Stimulated activated CD4-positive, alpha-beta T cell treated with anti-CD3 and anti-CD28 coated beads, Interleukin-12 subunit alpha, Interleukin-12 subunit beta, amount 100 ng/mL, for 4 hours (primary cell): ENCODE measurements at places on chromosomes 5 and 9.

GRCh38 chr5:53260446-53260845 is 150.9 kb upstream of the MOCS2 start:
- no peak for DNase-seq

DNA sequence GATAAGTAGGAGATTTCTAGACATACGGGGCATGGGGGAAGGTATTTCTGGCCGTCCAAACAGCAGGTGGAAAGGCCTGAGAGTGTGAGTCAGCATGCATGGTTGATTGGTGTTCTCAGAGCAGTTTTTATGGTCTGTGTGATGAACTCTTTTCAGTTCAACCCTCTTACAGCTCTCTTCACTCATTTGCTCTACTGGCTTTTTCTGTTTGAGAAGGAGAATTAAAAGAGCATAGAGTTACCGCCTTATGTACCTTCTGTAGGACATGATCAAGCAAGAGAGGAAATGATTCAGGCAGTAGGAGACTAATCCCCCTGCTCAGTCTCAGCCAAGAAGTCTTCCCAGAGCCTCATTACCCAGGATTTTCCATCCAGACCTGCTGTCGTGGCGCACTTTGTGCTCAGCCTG is 92.4 kb downstream of the PRDM6 start:
- no peak for DNase-seq

GRCh38 chr5:38069360-38069759 is 189.0 kb upstream of the EGFLAM start:
- DNase-seq = no peak

GRCh38 chr5:148759101-148759500 is 67.3 kb upstream of the ADRB2 start:
- no peak for DNase-seq

DNA sequence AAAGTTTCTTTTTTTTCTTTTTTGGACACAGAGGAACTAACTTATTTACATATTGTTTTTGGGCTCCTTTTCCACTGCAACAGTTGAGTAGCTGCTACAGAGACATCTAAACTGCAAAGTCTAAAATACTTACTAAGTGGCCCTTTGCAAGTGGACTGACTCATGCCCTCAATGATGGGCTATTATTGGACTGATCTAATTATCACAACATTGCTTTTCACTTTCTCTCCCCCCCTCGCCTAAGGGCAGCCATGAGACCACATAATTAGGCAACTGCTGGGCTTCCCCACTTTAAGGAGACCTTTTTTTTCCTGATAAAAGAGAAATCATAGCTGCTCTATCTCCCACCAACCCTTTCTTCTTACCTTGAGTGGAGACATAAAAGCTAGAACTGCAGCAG is 47.0 kb downstream of the PLK2 start:
- DNase-seq = no peak

GRCh38 chr9:93713716-93714115 is 137.3 kb downstream of the PHF2 start:
- DNase-seq = no peak

GRCh38 chr5:179314606-179315355 is 30.5 kb downstream of the ADAMTS2 start:
- DNase-seq = no peak

DNA sequence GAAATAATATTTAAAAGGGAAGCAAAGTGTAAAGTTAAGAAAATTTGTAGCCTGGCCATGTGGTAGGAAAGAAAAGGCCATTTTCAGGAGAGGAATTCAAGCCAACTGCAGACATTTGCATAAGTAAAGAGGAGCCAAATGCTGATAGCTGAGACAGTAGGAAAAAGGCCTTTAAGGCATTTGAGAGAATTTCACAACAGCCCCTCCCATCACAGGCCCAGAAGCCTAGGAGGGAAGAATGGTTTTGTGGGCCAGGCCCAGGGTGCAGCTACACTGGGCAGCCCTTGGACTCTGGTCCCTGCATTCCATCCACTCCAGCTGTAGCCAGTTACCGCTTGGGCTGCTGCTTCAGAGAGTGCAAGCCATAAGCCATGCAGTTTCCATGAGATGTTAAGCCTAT is 1556.8 kb downstream of the EFNA5 start:
- no peak for DNase-seq

GRCh38 chr9:10703139-10703538 is 90.3 kb upstream of the PTPRD start:
- DNase-seq = no peak

DNA sequence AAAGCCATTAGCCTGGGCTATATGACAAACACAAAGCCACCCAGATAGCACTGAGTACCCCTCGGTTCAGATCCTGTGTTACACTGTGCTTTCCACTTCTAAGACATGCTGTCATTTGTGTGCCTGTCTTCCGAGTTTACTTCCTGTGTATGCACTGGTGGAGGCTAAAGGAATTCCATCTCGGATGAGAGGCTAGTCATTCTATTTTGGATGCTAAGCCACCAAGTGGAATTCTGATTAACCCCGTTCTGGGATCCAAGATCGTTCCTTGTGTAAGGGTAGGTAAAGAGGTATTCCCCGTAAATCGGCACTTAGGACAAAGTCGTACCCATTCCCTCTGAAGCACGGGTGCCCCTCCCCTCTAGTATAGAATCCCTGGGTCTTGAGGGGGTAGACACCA is 8.7 kb downstream of the PROP1 start:
- DNase-seq = no peak

GRCh38 chr5:175682664-175683063 is 24.8 kb downstream of the HRH2 start:
- DNase-seq = no peak

DNA sequence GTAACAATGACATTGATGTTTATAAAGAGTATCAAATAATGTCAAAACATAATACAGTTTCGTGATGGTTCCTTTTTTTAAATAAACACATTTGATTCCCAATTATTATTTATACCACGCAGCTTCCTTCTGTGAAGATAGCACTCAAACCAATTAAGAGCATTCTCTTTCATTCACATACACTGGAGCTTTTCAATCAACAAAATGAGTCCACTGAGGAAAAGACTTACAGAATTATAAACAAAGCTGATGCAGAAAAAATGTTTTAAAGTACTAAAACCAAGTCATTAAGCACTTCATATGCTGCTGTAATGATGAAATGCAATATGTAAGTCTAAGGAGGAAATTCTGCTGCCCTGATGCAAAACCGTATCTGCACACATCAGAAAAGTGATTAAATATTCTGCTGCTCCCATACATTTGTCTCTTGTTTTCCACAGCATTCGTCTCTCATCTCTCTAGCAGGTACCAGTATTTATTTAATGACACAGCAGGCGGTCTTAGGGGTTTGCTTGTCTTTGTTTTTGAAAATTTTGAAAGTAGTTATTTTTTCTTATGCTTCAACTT is 147.1 kb downstream of the CDH10 start:
- no peak for DNase-seq

DNA sequence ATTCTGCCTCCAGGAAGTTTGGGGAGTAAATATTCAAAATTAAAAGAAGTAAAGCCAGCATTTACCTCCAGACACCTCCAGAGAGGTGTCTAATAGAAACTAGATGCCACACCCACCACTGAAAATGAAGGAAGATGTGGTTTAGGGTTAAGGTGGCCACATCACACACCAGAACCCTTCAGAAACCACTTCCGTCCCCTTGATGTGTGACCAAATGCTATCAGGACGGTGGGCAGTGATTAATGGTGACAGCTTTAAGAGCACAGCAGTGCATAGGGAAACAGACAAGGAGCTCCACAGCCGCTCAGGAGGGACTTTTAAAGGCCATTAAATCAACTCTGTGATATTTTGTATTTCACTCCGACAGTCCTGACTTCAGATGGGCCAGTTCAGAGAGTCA is 295.2 kb downstream of the BRINP1 start:
- no peak for DNase-seq

- no peak for DNase-seq
Measured at GRCh38 chr5:2262620-2263019, 379.9 kb upstream of the IRX4 start.

DNA sequence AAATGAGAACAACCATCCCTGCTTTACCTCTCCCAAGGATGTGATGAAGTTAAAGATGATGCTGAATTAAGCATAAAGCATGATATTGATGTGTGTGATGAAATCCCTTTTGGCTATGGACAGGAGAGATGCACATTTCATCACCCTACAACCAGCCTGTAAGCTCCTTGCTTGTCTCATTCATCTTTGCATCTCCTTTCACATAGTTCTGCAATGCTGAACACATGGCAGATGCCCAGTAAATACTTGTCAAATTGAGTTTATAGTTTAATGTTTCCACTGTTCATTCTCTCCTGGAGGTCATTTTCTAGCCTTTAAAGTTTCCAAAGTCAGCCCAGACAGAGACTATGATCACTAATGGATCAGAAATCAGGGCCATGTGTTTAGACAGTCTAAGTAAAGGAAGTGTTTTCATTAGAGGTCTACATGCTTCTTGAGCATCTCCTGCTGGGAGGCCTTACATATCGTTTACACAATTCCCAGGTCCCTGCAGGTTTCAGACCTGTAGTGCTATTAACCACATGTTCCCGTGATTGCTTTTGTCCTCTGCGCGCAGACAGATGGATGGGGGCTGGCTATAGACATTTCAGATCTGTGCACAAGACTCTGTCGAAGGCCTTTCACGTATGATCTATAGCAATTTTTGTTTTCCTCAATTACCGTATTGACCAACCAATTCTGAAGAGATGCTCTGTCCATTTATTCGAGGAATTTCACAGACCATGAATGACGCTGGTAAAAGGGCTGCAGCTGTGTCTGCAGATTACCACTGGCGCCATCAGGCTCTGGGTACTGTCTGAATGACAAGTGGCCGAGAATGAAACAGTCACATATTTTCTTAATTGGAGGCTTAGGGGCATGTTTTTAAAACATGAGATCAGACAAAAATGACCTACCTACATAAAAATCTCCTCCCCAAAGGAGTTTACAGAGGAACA is 49.0 kb upstream of the CKMT2 start:
- no peak for DNase-seq

DNA sequence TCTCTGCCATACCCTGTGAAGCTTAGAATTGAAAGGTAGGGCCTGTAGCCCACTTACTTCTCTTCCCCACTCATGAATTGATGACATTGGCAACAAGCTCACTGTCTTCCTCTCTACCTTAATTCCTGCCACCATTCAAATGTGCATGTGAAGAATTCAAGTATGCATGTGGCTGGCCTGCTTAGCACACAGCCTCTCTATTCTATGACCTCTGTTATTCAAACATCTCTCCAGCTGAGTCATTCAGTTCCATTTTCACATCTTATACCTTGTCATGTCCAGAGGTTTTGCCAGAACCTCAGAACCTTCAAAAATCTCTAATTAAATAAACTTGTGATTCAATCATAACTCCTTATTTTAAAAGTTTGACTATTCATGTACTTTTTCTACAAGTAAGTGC is 114.7 kb upstream of the MAN2A1 start:
- no peak for DNase-seq

DNA sequence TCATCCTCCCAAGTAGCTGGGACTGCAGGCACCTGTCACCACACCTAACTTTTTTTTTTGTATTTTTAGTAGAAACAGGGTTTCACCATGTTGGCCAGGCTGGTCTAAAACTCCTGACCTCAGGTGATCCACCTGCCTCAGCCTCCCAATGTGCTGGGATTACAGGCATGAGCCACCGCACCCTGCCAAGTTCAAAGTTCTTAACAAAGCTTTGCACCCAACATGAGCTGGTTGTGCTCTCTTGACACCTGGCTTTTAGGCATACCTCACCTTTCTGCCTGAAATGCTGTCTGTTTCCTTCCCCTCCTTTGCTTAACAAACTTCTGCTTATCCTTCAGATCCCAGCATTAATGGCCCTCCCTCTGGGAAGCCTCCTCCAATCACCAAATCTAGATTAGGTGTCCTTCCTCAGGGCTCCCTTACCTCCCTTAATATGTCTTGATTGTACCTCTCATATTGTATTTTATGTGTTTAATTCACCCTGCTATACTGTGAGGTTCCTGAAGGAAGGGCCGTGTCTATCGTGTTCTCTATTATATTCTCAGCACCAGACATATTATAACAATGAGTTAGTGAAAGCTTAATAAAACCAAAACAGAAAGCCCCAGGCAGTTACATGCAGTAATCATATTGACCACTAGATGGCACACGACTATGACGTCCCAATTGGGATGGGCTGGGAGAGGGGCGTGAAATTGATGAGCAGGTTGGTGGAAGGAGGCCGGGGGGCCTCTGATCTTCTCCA is 62.9 kb upstream of the PPARGC1B start:
- DNase-seq = no peak

GRCh38 chr9:33393581-33393980 is 8.8 kb downstream of the AQP7 start:
- no peak for DNase-seq

GRCh38 chr5:88831816-88832215 is 51.2 kb downstream of the MEF2C start:
- no peak for DNase-seq

GRCh38 chr5:154285661-154286408 is 95.3 kb downstream of the GALNT10 start:
- no peak for DNase-seq

DNA sequence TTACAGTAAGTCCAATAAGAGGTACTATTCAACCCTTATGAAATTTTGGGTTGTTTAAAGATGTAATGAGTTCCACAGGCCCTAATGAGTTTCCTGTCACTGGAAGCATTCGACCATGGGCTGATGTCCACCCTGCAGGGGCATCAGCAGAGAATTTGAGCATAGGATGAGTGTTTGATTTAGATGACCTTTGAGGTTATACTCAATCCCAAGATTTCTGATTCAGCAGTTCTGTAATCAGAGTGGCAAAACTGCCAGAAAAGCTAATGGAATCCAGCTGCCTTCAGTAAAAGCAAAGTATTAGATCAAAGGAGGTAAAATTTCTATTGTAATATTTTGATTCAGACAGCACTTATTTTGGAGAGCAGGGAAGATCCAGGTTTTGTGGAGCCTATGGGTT is 68.3 kb downstream of the COX7C start:
- DNase-seq = no peak

DNA sequence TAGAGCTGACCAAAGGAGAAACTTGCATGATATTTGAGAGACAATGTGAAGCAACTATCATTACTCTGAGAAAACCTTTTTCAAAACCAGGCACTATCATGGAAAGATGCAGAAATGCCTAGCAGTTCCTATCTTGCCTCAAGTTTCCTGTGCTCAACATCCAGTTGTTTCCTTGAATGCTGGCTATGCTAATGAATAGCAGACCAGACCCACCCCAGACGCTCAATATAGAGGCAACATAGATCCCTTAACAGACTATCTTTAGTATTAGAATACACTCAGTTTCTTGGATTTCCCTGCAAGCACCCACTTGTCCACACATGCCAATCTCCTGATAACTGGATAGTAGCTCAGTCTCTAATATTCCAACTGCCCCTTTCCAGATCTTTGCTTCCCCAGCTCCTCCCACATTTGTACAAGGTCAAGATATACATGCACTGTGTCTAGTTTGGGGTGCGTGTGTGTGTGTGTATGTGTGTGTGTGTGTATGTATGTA is 93.3 kb upstream of the PCSK5 start:
- DNase-seq = no peak
